ENCODE measurements at places on chromosomes 1 and 21. TPM values are rescaled to one million over a fixed set of nuclear protein-coding genes. Genes with fewer than 3 reads are reported as not detected.

Gene TRIM17
- total RNA-seq = 0.96 TPM

Gene USH2A
- not detected for total RNA-seq

Gene CADM3
- total RNA-seq = 3.9 TPM

Gene MAP3K21
- 1.3 TPM for total RNA-seq

Gene NPHS2
- total RNA-seq = not detected

Gene MARK1
- 9.1 TPM for total RNA-seq

Gene UBASH3A
- not detected for total RNA-seq

Gene EPHA10
- 0.12 TPM for total RNA-seq

Gene MNDA
- 7.4 TPM for total RNA-seq

Gene CYP2J2
- not detected for total RNA-seq

Gene NID1
- total RNA-seq = 458 TPM

Measured in omental fat pad (tissue), 4 donors.